Mesenteric fat pad (tissue), 1 donor: ENCODE measurements at places on chromosomes 16 and 17.

DNA sequence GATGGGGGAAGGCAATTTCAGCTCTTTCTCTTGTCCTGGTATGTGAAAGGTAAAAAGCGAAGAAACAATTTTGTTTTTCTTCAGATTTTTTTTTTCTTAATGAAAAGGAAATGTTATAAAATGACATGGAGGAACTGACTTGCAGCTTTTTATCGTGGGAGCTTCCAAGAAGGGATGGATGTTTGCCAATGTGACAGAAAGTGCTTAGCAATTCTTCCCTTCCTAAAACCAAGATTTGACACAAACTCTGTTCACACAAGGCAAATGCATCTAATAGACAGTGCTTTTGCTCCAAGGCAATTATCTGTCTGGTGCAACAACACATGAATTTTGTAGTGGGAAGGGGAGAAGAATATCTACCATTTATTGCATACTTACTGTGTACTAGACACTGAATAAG is 988.5 kb downstream of the CDH11 start:
- no peak for DNase-seq

- DNase-seq: no peak
Observed at GRCh38 chr16:27311448-27311830, 2.3 kb upstream of the IL4R start.

- DNase-seq: no peak
Observed at GRCh38 chr16:47045459-47045858, 72.0 kb upstream of the DNAJA2 start.

GRCh38 chr16:18800293-18800692 is 1.1 kb downstream of the ARL6IP1 start:
- DNase-seq: no peak

GRCh38 chr17:45664921-45665320 is 119.2 kb upstream of the CRHR1 start:
- DNase-seq: no peak
